Renal cortical epithelial cell (primary cell): ENCODE measurements at places on chromosomes 13 and 19.

GRCh38 chr13:63408331-63409189 lies 1992.9 kb upstream of the PCDH20 start:
- DNase-seq = no peak

GRCh38 chr13:99894105-99894839 lies 77.3 kb downstream of the ZIC5 start:
- no peak for DNase-seq

DNA sequence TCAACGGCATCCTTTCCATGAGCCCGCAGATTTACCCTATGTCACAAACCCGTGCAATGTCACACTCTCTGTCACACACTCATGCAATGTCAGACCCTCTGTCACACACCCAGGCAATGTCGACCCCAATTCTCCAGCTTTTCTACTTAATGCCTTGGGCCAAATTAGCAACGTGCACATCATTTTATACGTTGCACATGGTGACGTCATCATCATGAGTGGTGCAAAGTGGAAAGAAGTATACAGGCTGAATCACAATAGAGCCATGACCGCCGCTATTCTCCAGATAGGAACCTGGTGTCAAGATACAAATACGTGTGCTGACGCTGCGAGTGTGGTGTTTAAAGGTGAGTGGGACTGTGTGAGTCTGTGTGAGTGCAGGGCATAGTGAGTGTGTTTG lies 21.7 kb upstream of the ZNF845 start:
- DNase-seq = no peak

DNA sequence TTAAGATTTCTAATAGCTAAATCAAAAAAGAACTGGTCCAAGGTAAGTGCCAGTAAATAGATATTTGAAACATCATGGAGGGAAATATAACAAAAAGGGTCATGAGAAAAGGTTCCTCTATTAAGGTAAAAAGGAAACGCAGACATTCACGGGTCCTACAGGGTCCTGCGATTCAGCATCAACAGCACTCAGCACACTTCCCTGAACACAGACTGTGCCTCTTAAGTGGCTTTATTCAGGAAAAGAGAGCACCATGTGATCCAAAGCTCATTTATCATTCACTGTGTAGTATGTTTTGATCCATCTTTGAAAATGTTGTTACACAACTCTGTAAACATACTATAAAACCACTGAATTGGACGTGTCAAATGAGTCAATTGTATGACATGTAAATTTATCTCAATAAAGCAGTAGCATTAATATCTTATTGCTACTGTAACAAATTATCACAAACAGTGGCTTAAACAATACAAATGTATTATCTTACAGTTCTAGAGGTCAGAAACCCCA lies 33.7 kb downstream of the CRYL1 start:
- DNase-seq = no peak

- DNase-seq = peak; percentile 18
Observed at GRCh38 chr19:35267818-35268535, 785 bp upstream of the USF2 start.

DNA sequence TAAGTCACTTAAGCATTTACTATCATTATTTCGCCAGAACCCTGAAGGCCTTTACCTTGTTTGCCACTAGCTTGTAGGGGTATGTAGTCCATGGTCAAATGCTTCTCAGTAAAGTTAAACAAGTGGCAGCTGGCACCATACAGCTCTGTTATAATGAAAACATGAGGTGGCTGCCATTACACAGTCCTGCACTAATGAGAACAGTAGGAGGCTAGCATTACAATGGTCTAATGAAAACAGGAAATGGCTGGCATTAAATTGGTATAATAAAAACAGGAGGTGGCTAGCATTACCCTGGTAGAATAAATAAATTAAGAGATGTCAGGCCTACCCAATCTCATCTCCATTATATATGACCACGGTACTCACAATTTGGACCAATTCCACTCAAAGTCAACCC lies 107.5 kb downstream of the PCDH17 start:
- peak; percentile 19 for DNase-seq

DNA sequence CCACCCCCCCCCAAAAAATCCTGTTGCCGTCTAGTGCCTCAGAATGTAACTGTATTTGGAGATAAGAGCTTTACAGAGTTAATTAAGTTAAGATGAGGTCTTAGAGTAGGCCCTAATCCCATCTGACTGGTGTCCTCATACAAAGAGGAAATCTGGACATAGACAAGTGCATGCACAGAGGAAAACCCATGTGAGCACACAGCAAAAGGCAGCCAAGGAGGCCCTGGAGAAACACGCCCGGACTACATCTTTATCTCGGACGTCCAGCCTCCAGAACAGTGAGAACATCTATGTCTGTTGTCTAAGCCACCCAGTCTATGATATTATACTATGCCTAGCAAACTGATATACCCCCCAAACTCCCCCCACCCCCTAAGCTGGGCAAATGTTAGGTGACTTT lies 193.8 kb downstream of the KATNAL1 start:
- no peak for DNase-seq

GRCh38 chr13:114129649-114130062 lies 2.8 kb downstream of the RASA3 start:
- DNase-seq = no peak
